ENCODE measurements at places on chromosomes 1 and 21.

DNA sequence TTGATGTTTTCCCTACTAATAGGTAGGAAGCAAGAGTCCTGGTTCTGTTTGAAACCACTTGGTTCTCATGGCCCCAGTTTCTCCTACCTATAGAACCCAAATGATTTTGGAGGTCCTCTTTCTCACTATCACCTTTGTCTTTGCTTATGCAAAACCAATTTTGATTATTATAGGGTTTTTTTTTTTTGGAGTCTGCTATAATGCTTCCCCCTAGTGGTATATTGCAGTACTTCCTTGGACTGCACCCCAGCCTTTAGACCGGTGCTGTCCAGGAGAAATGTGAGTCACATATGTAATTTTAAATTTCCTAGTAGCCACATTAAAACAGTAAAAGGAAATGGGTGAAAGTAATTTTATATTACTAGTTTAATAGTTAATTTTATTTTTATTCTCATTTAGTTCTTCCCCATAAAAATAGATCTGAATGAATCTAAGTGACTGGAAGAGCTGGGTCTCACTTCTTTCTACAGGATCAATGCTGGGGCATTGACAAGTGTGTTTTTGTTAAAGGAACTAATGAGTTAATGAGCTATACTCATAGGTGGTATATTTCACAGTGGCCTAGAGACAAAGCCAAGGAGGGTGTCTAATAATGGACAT is 10.6 kb downstream of the FCMR start:
- peak; percentile 49 for DNase-seq

DNA sequence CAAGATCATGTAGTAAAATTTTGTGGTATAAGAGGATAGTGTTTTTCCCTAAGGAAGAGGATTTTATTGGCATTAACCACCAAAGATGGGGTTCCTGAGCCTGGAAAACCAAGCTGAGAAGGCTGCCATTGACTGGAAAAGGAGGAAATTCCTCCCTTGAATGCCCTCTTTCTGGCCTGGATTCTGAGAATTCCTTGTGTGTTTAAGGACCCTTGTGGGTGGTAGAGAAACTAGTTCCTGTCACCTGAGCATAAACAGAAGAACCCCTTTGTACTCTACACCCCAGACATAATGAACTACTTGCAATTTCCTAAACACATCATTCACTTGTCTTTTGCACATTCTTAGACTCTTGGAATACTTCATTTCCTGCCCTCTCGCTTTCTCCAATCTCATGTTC is 33.1 kb upstream of the CEP350 start:
- DNase-seq = no peak

- no peak for DNase-seq
Observed at GRCh38 chr1:198040880-198041279, 115.9 kb upstream of the NEK7 start.

GRCh38 chr1:59367301-59368007 is 70.6 kb downstream of the FGGY start:
- no peak for DNase-seq

GRCh38 chr1:43345120-43345519 is 7.5 kb downstream of the MPL start:
- no peak for DNase-seq

GRCh38 chr21:30336596-30336995 is 898 bp downstream of the KRTAP27-1 start:
- no peak for DNase-seq

DNA sequence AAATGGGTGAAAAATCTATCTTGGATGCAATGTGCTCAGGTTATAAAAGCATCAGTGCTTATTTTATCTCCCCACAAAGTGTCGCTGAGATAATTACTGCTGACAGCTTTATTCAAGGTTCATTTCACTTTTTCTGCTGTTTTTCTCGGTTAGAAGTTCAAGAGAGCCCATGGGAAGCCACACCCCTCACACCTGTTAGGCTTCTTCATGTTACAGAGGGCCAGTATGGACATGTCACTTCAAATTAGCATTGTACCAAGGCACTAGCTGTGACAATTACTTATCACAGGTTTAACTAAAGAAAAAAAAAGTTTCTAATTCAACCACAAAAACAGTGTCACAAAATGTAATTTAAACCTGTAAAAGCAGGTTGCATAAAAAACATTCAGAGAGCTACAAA is 187.3 kb upstream of the DMRTA2 start:
- no peak for DNase-seq

DNA sequence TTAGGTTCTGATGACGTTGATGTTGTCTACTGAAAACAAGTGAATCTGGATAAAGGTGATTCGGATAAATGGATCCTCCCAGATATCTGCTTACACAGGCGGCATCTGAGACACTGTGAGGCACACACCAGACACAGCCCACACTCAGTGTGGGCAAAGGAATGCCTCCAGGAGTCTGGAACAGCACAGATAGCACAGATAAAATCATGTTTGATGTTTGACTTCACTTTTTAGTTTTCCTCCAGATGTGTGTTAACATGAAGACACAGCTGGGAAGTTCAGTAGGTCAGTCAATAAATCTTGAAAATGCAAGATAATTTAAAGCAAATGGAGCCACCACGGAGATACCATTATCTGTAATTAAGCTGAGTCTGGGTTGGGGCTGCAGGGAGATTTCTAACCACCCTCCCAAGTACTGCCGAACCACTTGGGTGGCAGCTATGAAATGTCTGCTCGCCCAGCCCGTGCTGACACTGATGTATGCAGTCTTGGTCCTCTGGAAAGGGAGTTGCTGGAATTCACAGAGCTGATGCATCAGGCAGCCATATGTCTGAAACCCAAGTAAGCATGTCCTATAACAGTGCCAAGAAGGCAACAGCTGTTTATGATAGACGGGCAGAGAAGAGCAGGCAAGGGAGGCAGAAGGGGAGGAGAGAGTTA is 11.7 kb downstream of the CAPN9 start:
- DNase-seq = no peak

DNA sequence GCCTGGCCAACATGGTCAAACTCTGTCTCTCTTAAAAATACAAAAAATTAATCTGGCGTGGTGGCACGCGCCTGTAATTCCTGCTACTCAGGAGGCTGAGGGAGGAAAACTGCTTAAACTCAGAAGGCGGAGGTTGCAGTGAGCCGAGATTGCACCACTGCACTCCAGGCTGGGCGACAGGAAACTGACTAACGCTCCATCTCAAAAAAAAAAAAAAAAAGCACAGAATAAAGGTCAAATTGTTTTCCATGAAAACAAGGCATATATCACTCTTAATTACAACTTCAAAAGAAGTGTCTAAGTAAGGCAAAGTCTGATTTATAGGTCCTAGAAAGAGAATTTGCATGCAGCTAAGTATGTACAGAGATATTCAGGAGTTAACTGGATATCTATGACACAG is 25.6 kb downstream of the EYA3 start:
- peak; percentile 34 for DNase-seq

DNA sequence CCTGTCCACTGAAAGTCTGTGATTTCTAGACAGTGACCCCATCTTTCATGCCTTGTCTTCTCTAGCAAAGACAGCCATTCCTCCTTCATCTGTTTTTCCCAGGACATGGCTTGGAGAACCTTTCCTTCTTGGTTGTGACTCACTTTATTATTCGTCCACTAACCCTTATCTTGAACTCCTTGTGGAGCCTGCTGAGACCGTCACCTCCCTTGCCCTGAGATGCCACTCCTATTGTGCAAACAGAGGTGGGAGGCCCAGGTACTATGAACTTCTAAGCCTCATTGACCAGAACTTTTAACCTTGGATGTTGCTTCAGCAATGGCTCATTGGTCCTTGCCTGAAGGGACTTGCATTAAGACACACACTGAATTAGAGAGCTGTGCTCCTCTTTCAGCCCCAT is 117.5 kb downstream of the FOXD2 start:
- DNase-seq = no peak

DNA sequence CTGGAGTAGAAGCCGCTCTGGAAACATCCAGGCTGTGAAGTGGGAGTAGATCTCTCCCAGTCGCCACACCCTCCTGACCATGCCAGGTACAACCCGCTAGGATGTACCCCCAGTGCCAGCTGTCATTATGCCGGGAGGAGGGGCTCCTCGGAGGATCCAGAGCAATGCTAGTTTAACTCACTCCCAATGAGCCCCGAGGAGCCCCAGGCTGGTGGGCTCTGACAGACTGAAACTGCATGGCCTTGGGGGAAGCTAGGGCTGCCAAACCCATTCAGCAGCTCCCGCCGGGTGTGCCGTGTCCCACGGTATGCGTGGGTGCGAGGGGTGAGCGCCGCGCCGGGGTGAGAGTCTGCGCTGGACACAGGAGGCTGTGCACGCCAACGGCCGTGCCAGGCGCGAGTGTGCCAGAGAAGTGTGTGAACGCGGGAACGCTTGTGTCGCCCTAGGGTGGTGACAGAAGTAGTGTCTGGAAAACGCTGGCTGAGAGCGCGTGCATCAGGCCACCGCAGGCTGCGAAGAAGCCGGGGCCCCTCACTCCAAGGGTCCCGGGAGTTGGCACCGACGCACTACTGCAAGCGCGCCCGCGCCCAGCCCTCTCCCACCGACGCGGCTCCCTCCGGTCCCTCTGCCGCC is 177.1 kb upstream of the EDN2 start:
- no peak for DNase-seq

- no peak for DNase-seq
Observed at GRCh38 chr1:78070210-78070609, 24.4 kb downstream of the GIPC2 start.

DNA sequence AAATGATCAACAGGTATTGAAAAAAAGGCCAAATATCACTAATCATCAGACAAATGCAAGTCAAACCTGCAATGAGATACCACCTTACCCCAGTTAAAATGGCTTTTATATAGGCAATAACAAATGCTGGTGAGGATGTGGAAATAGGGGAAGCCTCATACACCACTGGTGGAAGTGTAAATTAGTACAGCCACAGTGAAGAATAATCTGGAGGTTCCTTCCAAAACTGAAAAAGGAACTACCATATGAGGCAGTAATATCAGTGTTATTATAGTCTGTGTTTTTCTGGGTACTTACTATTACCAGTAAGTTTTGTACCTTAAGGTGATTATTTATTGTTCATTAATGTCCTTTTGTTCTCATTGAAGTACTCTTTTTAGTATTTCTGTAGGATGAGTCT is 201.3 kb downstream of the MRPL39 start:
- no peak for DNase-seq

DNA sequence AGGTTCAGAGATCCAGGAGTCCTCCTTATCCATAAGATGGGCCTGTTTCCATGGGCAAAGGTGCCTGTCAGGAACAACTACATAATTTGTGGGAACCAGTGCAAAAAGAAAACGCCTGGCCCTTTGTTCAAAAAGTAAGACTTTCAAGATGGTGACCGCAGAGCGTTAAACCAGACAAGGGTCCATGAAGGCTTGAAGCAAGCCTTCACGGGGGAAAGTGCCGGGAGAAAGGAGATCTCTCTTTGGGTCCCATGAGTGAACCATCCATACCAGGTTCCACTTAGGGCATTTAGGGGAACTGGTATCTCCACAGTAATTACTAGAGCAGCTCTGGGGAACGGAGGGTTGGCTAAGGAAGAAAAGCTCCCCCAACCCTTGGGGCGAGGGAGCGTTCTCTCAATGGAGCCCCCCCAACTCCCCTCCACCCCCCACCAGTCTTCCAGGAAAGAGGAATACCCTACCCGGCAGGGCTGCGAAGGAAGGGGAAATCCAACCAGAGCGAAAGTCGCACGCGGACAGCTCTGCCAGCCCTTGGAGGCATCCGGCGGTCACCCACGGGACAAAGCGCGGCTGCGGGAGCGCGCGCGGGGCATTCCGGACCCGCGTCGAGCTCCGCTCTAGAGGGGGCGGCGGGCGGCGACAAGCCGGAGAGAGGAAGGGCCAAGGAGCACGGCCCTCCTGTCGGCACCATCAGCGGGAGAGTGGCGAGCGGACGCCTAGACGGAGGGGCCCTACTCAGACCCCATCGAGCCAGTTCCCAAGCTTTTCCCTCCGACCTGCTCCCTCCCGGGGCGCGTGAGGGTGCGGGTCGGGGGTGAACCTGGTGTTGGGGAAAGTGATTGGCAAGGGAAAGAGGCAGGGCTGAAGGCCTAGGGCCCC is 687 bp upstream of the RASSF5 start:
- DNase-seq = peak; percentile 11

DNA sequence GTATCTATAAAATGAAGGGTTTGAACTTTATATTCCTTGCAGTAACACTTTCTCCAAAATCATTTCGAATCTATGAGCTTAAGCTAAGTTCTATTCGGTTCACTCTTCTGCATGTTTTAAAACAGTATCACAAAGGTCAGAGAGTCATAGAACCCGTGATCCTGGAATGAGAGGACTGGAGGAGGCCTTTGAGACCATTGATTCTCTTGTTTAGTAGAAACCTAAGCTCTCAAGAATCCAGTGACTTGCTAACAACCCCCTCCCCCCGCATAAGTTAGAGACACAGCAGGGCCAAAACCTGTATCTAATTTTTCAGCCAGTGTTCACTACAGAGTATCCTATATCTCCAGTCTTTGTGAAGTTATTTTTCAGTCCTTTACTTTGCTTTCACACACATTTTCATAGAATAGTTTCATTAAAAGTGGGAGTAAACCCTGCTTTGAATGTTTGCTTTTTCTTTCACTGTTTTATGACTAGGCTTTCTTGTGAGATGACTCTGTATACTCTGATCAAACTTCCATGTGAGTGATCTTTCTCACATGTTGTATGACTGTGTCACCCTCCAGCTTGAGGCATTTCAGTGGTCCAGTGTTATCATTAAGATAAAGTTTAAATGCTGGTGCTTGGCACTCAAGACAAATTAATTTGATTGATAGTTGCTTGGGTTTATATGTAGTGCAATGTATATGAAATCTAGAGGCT is 275.4 kb upstream of the SGIP1 start:
- DNase-seq = no peak

DNA sequence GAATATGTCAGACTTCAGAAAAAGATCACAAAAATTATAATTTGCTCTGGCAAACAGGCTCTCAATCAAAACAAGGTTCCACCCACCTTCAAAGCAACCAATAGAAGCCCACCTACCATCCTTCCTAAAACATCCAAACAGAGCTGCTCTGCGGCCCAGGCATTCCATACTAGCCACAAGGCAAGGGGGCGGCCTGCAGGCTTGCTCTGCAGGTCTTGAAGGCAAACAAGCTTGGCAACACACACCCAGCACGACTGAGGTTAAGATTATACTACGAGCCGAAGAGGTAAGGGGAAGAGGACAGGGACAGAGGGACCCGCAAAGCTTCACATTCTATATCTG is 207.3 kb downstream of the SLC45A1 start:
- no peak for DNase-seq

Data from stimulated activated CD4-positive, alpha-beta T cell treated with anti-CD3 and anti-CD28 coated beads, Interleukin-4, amount 100 ng/mL, for 24 hours (primary cell).